AG10803 (cell line): ENCODE measurements at places on chromosomes 5 and 9.

DNA sequence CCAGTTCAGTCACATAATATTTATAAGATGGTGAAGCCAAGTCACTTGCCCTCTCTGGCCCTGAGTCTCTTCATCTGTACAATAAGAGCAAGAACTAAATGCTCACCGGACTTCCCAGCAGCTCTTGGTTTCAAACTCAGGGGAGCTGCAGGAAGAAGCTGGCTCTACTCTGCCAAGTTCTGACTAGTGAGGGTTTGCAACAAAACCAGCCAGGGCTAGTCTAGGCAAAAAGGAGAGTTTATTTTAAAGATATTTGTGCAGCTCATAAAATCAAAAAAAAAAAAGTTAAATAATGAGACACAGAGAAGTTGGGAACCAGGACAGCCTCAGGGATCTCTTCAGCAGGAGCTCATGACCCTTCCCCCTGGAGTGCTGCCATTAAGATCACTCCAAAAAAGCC lies 107.3 kb downstream of the DOCK2 start:
- no peak for DNase-seq

- peak; percentile 65 for DNase-seq
These were observed 25.2 kb downstream of the DPYSL3 start for GRCh38 chr5:147484708-147485020.

GRCh38 chr5:142828797-142829535 lies 58.8 kb downstream of the ARHGAP26 start:
- DNase-seq, result no peak

GRCh38 chr5:82334856-82335255 lies 56.7 kb upstream of the RPS23 start:
- DNase-seq, result peak; percentile 98

DNA sequence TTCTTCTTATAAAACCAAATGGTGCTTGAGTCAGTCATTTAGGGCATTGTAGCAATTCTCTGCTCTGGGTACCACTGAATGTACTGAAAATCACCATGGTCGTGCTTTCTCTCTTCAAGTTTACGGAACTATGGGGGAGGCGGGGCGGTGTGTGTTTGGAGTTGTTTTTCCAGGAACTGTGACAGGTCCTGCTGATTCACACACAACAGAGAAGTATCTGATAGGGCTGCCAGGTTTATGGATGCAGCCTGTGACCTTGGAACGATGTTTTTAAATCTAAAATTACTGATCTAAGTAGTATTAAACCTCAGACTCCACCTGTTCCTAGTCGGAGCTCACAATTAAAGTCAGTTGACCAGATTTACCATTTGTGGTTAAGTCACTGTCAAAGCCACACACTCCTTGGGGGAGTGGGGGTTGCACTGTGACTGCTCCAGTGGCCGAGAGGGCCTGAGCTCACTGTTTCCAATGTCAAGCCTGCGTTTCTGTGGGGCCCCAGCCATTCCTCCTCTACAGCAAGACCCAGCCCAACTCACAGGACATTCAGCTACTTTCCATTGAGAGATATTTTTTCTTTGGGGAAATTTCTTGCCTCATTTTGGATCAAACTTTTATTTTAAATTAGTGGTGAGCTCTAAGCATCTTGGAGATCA lies 44.4 kb downstream of the GADD45G start:
- no peak for DNase-seq

- DNase-seq, result peak; percentile 43
These were observed 55.1 kb upstream of the CCDC112 start for GRCh38 chr5:115351356-115352195.
